ENCODE measurements at places on chromosomes 11 and 22.

GRCh38 chr11:126082251-126083109 is 19.8 kb upstream of the CDON start:
- no peak for DNase-seq

GRCh38 chr11:102470251-102470650 is 17.7 kb upstream of the TMEM123 start:
- no peak for DNase-seq

GRCh38 chr11:114154271-114155047 is 94.9 kb downstream of the ZBTB16 start:
- no peak for DNase-seq

- DNase-seq: peak; percentile 20
Observed at GRCh38 chr11:13216019-13216710, 61.4 kb upstream of the BMAL1 start.

- no peak for DNase-seq
Observed at GRCh38 chr11:116234989-116235568, 537.7 kb downstream of the BUD13 start.

Measured in activated T-helper 9 cell treated with anti-CD3 and anti-CD28 coated beads, Interleukin-2, amount 50 U/mL, for 16 hours (primary cell).